Fibroblast of lung (primary cell): ENCODE measurements at places on chromosomes 4 and X. TPM values are rescaled to one million over a fixed set of nuclear protein-coding genes. Genes with fewer than 3 reads are reported as not detected.

- DNase-seq: no peak
These were observed 81.3 kb upstream of the SCML1 start for GRCh38 chrX:17656035-17656418.

DNA sequence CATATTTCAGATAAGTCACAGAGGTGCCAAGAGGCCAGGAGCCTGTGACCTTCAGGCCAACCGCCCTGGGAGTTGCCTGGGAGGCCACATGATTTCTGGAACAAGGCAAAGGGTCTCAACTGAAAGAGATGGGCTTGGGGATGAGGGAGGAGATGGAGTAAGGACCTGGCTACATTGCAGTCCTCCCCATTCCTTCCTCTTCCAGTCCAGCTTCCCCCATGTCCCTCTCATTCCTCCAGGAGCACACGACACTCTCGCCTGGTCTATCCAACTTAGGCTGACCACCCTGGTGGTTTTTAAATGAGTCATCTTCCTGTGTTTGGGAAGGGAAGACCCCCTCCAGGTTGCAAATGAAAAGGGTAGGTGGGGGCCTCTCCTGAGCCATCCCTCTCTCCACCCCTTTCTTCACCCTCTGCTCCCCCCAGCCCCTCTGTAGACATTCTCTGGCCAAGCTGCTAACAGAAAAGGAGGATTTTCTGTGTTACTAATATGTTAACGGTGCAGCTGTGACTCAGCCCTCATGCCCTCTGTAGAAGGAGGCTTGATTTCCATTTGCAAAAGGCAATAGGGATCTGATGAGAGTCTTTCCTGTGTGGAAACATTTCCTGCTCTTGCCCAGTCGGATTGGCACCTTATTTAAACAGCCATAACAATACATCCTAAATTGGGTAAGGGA lies 79.2 kb downstream of the RTL5 start:
- no peak for DNase-seq

Gene CYSLTR1
- 0.02 and 0.07 TPM in 2 replicates for polyA plus RNA-seq

DNA sequence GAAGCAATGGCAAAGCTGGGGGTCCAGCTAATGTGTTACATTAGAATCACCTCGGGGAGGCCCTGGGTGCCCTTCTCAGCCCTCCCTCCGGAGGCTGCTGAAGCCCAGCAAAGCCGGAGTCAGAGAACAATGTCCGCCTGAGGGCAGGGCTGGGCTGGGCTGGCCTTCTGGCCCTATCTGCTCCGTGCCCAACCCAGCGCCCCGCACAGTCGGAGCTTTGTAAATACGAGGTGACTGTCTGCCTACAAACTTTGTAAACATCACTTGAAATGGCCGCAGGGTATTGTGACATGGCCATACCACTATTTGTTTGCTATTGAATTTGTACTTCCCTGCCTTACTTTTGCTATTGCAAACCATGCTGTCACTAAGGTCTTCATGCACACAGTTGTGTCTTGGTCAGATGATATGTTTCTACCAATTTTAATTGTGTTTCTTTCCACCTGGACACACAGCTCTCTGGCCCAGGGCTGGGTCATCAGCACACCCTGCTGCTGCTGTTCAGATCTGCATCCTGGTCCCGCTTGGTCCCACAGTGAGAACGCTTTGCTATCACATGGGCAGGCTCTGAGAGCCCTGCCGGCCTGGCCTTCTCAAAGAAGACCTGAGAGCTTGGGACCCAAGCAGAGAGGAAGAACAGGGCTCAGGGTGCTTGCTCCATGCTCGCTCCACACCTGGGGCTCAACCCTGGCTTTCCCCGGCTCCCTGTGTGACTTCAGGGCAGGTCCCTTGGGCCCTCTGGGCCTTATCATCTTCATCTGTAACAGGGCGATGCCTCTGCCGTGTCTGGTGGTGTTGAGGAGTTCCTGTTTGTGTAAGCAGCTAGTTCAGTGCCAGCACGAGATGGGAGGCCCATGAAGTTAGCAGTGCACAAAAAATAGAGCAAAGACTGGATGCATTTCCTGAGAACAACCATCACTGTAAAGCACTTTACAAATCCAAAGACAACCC lies 2.3 kb downstream of the S100P start:
- DNase-seq: no peak

Gene PAGE2B
- polyA plus RNA-seq: not detected in 2 replicates

GRCh38 chr4:2623442-2623841 lies 87.0 kb downstream of the FAM193A start:
- DNase-seq: no peak

GRCh38 chr4:21792736-21793135 lies 155.8 kb downstream of the KCNIP4 start:
- DNase-seq: peak; percentile 26

GRCh38 chr4:139295206-139295941 lies 5.9 kb upstream of the NAA15 start:
- peak; percentile 93 for DNase-seq
